Tibial artery (tissue), 4 donors: ENCODE measurements at places on chromosomes 16 and 17.
A peak's percentile ranks its signal among the peaks of the same experiment; 100 is the strongest.

GRCh38 chr16:66923247-66923731 lies 2.0 kb downstream of the RRAD start:
- peak; percentile 95 for DNase-seq

DNA sequence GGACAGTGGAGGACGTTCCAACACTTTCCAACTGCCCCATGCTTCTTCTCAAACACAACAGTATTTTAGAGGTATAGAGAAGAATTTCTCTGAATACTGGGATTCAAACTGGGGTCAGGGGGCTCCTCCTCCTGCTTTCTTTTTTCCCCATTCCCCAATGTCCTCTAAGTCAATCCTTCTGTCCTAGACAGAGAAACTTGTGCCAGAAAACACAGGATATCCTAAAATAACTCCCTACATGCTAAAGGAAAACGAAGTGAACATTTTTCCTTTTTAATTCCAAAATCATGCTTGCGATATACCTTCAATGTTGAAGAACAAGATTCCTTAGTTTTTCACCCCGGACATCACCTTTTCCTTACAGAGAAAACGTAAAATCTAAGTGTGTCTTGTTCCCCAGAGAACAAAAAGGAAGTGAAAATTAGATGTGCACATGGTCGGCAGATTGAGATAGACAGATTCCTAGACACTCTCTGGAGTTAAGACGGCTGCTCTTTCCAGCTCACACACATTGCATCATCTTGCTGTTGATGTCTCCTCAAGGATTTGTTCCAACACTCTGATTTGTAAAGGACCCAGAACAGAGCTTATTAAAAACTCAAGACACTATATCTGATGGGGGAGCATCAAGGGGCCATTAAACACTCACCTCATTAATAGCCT lies 228.2 kb downstream of the GRIN2A start:
- DNase-seq: no peak

DNA sequence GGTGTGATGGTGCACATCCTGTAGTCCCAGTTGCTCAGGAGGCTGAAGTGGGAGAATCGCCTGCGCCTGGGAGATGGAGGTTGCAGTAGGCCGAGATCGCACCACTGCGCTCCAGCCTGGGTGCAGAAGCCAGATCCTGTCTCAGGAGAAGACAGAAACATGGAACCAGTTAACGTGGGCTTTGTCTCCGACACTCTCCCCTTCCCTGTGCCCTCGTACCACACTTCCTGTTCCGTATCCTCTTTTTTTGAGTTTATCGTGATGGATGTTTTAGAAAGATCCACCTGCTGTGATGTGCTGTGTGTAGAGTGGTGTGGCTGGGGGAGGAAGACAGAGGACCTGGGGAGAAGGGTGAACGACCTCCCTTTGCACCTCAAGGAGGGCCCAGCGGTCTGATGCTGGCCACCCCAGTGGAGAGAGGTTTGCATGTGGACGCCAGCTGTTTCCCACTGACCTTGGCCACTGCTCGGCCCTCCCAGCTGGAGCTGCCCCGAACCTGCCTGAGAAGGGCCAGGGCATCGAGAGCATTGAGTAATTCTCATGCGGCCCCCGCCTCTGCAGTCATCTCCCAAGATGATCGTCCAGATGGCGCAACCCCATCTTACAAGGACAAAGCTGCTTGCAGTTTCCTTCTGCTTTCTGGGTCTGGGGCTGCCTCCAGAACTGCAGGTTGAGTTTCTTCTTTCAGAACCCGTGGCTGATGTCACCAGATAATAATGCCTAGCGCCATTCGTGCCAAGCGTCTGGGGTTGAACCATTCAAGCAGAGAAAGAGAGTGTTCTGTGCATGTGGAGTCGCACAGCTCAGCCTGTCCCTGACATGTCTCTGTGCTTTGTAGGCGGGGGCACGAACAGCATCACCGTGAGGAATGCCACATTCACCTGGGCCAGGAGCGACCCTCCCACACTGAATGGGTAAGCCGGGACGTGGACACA lies 126.3 kb downstream of the ABCC1 start:
- DNase-seq: peak; percentile 79

DNA sequence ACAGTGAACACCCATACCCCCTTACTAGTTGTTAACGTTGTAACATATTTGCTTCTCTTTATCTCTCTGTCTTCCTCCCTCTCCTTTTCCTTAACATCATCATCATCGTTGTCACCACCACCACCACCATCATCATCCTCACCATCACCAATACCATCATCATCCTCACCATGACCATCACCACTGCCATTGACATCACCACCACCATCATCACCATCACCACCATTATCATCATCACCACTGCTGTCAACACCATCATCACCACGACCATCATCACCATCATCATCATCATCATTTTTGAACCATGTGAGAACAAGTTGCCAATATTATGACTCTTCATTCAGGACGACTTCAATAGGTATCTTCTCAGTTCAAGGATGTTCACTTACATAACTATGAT lies 35.5 kb downstream of the SHISA6 start:
- DNase-seq: no peak
